Ovary (tissue), 10 donors: ENCODE measurements at places on chromosomes 2 and 18. TPM values are rescaled to one million over a fixed set of nuclear protein-coding genes. Genes with fewer than 3 reads are reported as not detected.

DNA sequence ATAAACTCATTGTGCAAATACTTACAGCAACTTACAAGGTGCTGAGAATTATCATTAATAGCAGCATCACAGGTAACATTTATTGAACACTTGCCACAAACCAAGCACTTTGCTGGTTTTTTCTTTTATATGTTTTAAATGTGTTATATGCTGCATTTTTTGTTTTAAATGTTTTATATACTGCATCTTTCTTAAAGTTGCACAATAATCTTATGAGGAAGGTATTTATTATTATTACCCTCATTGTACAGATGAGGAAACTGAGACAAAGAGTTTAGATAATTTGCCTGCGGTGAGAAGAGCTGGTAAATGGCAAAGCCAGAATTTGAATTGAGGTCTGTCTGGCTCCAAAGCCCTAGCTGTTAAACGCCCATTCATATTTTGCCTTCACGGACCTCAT is 52.2 kb upstream of the RIOK3 start:
- H3K36me3 ChIP-seq = no peaks in the 10 kb centered on the region
- peaks cover 8% of the 10 kb centered on the region for H3K4me1 ChIP-seq
- no peak overlapping the region for H3K27ac ChIP-seq
- no peak overlapping the region for H3K4me3 ChIP-seq

DNA sequence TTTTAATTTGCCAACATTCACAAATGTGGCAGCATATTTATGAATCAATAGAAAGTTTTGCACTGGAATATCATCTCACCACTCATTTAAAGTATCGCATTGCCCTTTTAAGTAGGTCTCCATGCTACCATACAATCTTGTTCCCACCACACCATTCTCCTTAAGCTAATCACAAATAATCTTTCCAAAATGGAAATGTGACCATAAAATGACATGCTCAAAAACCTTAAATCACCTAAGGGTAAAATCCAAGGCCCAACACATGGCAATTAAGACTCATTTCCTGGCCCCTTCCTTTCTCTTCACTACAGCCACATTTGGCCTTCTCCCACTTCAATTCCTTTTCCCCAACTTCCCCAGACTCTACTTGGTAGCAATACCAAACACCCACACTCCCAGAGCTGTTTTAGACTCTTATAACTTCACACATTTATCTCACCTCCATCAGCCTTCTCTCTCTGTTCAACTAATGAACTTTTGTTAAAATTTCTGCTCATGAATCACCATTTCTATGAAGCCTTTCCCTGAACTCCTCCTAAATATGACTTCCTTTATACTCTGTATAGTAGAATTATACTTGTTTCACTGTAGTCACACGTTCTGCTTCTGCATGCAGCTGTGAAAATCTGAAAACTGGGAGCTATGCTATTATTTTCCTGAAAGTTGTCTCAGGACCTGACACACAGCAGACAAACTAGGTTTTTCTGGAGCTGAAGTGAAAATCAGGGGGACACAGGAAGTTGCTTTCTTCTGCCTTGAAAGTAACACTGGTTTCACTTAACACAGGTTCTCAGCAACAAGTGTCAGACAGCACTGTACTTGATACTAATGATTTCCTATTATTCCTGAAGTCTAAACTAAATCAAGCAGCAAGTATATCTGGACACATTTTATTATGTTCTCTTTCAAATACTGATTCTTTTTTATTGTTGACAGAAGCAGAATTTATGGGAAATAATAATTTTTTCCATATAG is 303.9 kb downstream of the ZEB2 start:
- no peaks in the 10 kb centered on the region for H3K4me1 ChIP-seq
- H3K4me3 ChIP-seq = no peak overlapping the region
- H3K27ac ChIP-seq = no peak overlapping the region
- no peaks in the 10 kb centered on the region for H3K36me3 ChIP-seq
- no peaks in the 10 kb centered on the region for H3K27me3 ChIP-seq

DNA sequence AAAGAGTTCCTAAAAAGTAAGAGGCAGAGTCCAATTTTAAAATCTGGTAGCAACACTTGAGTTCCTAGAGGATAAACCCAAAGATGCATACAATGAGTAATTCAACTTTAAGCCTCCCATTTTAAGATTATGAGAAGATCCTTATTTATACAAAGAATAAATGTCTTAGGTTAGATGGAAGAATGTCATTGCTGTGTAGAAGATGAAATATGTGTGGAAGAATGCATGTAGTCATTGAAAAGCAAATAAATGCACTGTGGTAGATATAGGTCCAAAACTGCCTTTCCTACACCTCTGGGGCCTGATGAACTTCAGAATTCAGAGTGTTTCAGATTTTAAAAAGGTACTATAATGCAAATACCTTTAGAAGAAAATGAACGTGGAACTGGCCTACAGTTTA is 58.7 kb upstream of the LRP1B start:
- H3K4me1 ChIP-seq = no peaks in the 10 kb centered on the region
- H3K36me3 ChIP-seq = no peaks in the 10 kb centered on the region
- H3K27ac ChIP-seq = no peak overlapping the region
- no peaks in the 10 kb centered on the region for H3K27me3 ChIP-seq
- DNase-seq = no peak

GRCh38 chr18:73966954-73967353 is 180.7 kb downstream of the FBXO15 start:
- no peak overlapping the region for H3K4me3 ChIP-seq
- H3K27me3 ChIP-seq = no peaks in the 10 kb centered on the region
- no peak overlapping the region for H3K27ac ChIP-seq
- no peaks in the 10 kb centered on the region for H3K4me1 ChIP-seq
- no peaks in the 10 kb centered on the region for H3K36me3 ChIP-seq

GRCh38 chr2:183117226-183117625 is 7.0 kb upstream of the NUP35 start:
- H3K4me1 ChIP-seq = no peaks in the 10 kb centered on the region
- no peaks in the 10 kb centered on the region for H3K36me3 ChIP-seq
- no peak for DNase-seq
- no peaks in the 10 kb centered on the region for H3K27me3 ChIP-seq
- no peak overlapping the region for H3K27ac ChIP-seq
- H3K4me3 ChIP-seq = no peak overlapping the region

GRCh38 chr2:25168256-25169072 is at the start of gene POMC:
POMC (minus strand) TSS chr2:25168580; CDS start chr2:25164772, 3,808 bp downstream.
- peaks cover 2% of the 10 kb centered on the region for H3K4me1 ChIP-seq
- no peaks in the 10 kb centered on the region for H3K36me3 ChIP-seq
- no peak within 1 kb of the TSS for H3K27ac ChIP-seq
- H3K27me3 ChIP-seq = peaks cover 2% of the 10 kb centered on the region

DNA sequence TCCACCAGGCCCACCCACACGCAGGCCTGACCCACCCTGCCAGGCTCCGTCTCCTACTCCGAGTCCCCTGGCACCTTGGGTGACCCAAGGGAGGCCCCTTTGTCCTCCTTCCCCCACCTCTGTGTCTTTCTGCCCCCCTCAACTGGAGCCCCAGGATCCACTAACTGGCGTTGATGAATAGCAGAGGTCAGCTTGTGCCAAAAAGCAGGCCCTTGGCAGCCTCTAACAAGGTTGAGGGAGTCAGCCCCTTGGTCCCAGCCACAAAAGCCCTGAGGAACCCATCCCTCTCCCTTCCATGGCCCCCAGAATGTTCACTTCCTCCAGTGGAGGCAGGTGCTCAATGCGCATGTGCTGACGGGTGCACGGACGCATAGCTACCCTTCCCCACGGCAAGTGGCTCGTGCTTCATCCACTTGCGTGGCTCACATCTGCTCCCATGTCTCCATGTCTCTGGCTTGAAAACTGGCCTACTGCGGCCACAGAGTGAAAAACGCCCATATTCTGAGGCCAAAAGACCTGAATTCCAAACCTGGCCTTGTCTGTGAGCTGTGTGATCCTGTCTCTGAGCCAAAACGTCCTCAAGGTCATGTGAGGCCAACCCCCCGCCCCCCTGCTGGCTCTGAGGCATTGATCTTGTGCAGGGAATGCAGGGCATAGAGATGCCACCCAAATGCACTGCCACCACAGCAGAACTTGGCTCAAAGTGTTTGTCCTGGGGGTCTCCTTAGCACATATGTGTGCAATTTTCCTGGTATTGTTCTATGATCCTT is 19.0 kb upstream of the PTMA start:
- H3K4me1 ChIP-seq = peaks cover 3% of the 10 kb centered on the region
- no peaks in the 10 kb centered on the region for H3K27me3 ChIP-seq
- no peak overlapping the region for H3K27ac ChIP-seq
- DNase-seq = no peak

DNA sequence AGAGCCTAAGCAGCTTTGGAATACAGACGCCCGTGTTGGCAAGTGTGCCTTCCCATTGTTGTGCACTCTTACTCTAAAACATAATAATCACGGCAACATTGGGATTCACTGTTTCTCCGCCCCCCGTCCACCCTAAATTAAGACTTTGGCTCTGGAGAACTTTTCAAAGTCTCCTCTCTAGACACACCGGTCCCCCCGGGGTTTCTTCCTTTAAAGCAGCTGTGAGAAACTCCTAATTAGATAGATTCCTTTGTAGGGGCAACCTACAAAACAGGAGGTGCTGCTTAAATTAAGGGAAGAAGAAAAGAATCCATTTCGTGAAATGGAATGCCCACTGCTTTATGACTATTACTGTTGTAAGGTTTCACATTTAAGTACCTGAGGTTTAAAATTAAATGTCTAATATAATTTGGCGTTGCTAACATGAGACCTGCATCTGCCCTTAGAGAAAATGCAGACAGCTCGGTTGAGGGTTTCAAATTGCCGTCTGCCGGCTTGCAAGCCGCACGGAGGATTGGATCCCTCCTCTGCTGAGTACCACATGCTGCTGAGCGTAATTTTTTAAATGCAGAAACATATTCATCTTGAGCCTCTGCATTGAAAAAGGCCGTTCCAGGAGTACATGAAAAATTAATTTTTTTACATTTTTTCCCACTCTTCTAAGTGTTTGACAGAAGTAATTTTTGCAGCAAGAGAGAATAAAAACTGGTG is 233.3 kb downstream of the GBX2 start:
- no peaks in the 10 kb centered on the region for H3K36me3 ChIP-seq
- no peak for DNase-seq
- H3K27me3 ChIP-seq = no peaks in the 10 kb centered on the region
- H3K4me3 ChIP-seq = no peak overlapping the region

- H3K4me1 ChIP-seq = peaks cover 2% of the 10 kb centered on the region
- no peak overlapping the region for H3K4me3 ChIP-seq
- no peak overlapping the region for H3K27ac ChIP-seq
- DNase-seq = no peak
- no peaks in the 10 kb centered on the region for H3K27me3 ChIP-seq
These were observed 16.1 kb upstream of the ZNF236 start for GRCh38 chr18:76806301-76806700.

DNA sequence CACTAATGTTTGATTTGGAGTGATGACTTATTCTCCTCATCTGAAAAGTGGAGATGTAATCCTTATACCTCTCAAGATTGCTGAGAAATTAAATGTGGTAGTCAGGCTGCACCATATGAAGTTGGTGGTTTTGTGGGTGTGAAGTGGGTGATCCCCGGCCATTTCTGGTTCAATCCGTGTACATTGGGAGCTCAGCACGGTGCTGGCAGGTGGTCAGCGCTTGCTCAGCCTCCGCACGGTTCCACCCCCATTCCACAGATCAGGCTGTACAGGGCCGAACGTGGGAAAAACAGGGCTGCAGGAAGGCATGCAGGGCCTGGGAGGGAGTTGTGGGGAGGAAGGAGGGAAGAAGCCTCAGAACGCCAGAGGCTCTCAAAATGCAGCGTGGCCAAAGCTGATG is 198.3 kb downstream of the INO80D start:
- no peaks in the 10 kb centered on the region for H3K27me3 ChIP-seq
- DNase-seq = no peak
- no peak overlapping the region for H3K27ac ChIP-seq
- no peaks in the 10 kb centered on the region for H3K36me3 ChIP-seq
- H3K4me1 ChIP-seq = peaks cover 1% of the 10 kb centered on the region

DNA sequence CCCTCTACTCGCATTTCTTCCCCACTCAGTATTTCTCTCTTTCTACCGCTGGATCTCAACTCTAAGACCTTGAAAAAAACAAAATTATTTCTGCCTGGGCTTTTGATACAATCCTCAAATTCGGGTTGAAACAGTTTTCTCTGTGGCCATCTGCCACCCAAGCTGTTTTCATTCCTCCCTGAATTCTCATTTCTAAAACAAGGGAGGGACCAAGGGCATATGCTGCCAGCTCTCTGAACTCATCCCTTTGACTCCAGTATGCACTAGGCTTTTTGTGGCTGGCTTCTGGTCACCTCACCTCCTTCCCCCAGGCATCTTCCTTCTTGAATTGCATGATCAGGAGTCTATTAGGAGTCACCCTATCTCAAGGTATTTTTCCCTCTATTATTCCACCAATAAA is 49.5 kb downstream of the CCDC148 start:
- DNase-seq = no peak
- no peaks in the 10 kb centered on the region for H3K27me3 ChIP-seq
- H3K4me1 ChIP-seq = peaks cover 1% of the 10 kb centered on the region
- no peaks in the 10 kb centered on the region for H3K36me3 ChIP-seq
- H3K4me3 ChIP-seq = no peak overlapping the region

- DNase-seq = no peak
- H3K36me3 ChIP-seq = no peaks in the 10 kb centered on the region
- H3K27ac ChIP-seq = no peak overlapping the region
- H3K27me3 ChIP-seq = no peaks in the 10 kb centered on the region
These were observed 217.5 kb downstream of the CAMKMT start for GRCh38 chr2:44579115-44579836.

- no peak for DNase-seq
- H3K27ac ChIP-seq = no peak overlapping the region
- no peaks in the 10 kb centered on the region for H3K27me3 ChIP-seq
- no peak overlapping the region for H3K4me3 ChIP-seq
- H3K4me1 ChIP-seq = no peaks in the 10 kb centered on the region
- H3K36me3 ChIP-seq = no peaks in the 10 kb centered on the region
These were observed 246.0 kb downstream of the LDLRAD4 start for GRCh38 chr18:13464432-13465123.

DNA sequence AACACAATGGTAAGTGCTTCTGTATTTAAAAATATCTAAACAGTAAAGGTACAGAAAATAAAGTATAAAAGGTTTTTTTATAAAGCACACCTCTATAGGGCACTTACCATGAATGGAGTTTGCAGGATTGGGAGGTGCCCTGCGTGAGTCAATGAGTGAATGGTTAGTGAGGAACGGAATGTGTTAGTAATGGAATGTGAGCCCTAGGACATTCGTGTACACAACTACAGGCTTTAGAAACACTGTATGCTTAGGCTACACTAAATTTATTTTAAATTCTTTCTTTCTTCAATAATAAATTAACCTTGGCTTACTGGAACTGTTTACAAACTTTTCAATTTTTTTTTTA is 337.9 kb upstream of the SLC39A10 start:
- H3K36me3 ChIP-seq = no peaks in the 10 kb centered on the region
- no peaks in the 10 kb centered on the region for H3K27me3 ChIP-seq
- no peak overlapping the region for H3K4me3 ChIP-seq
- no peak overlapping the region for H3K27ac ChIP-seq
- H3K4me1 ChIP-seq = no peaks in the 10 kb centered on the region

- no peaks in the 10 kb centered on the region for H3K27me3 ChIP-seq
- DNase-seq = no peak
- H3K4me1 ChIP-seq = peaks cover 14% of the 10 kb centered on the region
- no peaks in the 10 kb centered on the region for H3K36me3 ChIP-seq
- no peak overlapping the region for H3K4me3 ChIP-seq
- H3K27ac ChIP-seq = no peak overlapping the region
These were observed 57.5 kb downstream of the MCFD2 start for GRCh38 chr2:46857871-46858701.

The TEKT4 gene
- 0.72 TPM for total RNA-seq

The CCT7 gene
- total RNA-seq = 250 TPM

The TMEM185B gene
- total RNA-seq = 14.5 TPM

The HMSD gene
- total RNA-seq = not detected

The METTL4 gene
- 6.7 TPM for total RNA-seq

The OSBPL6 gene
- 1.7 TPM for total RNA-seq
